CD14-positive monocyte (primary cell): ENCODE measurements at places on chromosomes 7 and 10. TPM values are rescaled to one million over a fixed set of nuclear protein-coding genes. Genes with fewer than 3 reads are reported as not detected.

DNA sequence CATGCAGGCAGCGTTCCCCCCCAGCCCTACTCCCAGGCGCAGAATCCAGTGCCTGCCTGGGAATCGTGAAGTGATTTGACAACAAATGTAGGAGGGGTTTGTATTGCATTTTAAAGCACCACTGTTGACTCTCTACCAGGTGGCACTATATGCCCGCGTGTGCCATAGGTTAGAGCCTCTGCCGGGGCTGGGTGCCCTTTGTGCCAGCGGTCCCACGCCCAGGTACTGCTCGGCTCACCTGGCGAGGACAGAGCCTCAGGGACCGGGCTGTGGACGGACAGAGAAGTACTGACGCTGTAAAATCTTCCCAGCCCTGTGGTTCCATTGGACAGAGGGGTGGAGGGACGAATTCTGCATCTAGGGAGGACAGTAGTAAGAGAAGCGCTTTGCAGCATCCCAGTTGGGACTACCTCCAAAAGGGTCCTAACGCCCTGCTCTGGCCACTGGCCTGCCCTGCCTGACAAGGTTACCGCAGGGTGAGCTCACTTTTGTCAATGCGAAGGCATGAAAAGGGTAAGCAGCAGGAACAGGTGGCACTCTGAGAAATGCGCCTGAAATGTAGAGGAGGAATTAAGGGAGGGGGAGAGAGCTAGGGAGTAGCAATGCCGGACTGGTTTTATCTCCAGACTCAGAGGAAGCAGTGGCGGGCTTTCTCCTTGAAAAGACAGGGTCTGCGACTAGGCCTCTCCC lies 788 bp upstream of the CACNA2D1 start:
- H3K27ac ChIP-seq: no peak overlapping the region
- H3K4me1 ChIP-seq: no peaks in the 10 kb centered on the region
- no peak overlapping the region for H3K4me3 ChIP-seq
- H3K36me3 ChIP-seq: no peaks in the 10 kb centered on the region
- DNase-seq: no peak

DNA sequence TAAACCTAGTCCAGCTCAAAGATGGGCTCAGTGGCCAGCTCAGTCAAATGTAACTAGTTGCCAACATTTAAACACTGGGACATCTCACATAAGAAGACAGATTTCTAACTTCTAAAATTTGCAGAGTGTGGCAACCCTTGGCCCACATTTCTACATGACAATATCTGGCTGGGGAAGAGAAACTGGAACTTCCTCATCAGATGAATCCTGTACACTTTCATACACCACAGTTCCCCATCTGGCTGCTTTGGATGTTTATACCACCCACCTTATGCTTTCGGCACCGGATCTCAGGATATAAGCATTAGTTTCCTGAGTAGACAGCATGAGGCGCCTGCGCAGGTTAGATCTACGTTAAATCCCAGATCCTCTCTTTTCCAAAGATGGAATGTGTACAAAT lies 199.3 kb downstream of the PRKG1 start:
- no peaks in the 10 kb centered on the region for H3K36me3 ChIP-seq
- H3K4me1 ChIP-seq: peaks cover 10% of the 10 kb centered on the region
- no peak overlapping the region for H3K27ac ChIP-seq
- H3K27me3 ChIP-seq: no peaks in the 10 kb centered on the region
- peak; percentile 22 for DNase-seq
- no peak overlapping the region for H3K4me3 ChIP-seq

- no peaks in the 10 kb centered on the region for H3K36me3 ChIP-seq
- no peaks in the 10 kb centered on the region for H3K4me1 ChIP-seq
- no peaks in the 10 kb centered on the region for H3K27me3 ChIP-seq
Measured at GRCh38 chr10:91328320-91328984, 81.7 kb upstream of the HECTD2 start.

DNA sequence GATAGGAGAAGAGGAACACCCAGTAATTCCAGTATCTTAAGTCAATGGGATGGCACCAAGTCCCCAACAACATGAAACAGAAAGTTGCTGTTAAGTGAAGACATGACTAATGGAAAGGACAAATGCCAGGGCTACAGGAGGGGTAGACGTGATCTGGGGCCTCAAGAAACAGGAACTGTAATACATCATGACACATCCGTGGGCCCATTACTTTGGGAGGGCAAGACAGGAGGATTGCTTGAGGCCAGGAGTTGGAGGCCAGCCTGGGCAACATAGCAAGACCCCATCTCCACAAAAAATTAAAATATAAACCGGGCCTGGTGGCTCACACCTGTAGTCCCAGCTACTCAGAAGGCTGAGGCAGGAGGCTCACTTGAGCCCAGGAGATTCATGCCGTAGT lies 408.6 kb upstream of the PRKCQ start:
- no peak overlapping the region for H3K4me3 ChIP-seq
- DNase-seq: peak; percentile 41
- no peak overlapping the region for H3K27ac ChIP-seq
- H3K4me1 ChIP-seq: peaks cover 6% of the 10 kb centered on the region
- H3K36me3 ChIP-seq: no peaks in the 10 kb centered on the region
- no peaks in the 10 kb centered on the region for H3K27me3 ChIP-seq

Gene FLNC
- polyA plus RNA-seq: not detected

Gene SH2D4B
- not detected for polyA plus RNA-seq
